Psoas muscle (tissue), 8 donors: ENCODE measurements at places on chromosomes 11 and 22.

GRCh38 chr11:87150936-87151335 is 113.2 kb downstream of the TMEM135 start:
- DNase-seq = no peak

- DNase-seq = no peak
These were observed 73.2 kb downstream of the CCDC81 start for GRCh38 chr11:86447763-86448480.

GRCh38 chr22:23221351-23221804 is 41.1 kb downstream of the BCR start:
- DNase-seq = no peak

GRCh38 chr11:32526760-32527159 is 56.9 kb upstream of the EIF3M start:
- DNase-seq = no peak

- no peak for DNase-seq
These were observed 25.7 kb downstream of the APOL5 start for GRCh38 chr22:35743326-35743860.

DNA sequence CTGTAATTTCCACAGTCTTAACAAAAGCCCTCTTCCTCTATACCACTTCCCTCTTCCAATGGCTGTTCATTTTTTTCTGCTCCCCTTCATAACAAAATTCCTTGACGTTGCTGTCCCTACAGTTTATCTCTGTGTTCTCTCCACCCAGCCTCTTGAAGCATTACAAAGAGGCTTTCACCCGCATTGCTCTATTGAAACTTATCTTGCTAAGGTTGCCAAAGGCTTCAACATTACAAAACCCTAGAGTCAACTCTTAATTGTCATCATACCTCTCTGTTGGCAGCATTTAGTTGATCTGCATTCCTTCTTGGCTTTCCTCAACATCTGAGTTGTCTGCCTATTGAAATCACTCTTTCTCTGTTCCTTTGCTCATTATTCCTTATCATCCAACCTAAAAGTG is 1055.7 kb downstream of the JRKL start:
- no peak for DNase-seq

DNA sequence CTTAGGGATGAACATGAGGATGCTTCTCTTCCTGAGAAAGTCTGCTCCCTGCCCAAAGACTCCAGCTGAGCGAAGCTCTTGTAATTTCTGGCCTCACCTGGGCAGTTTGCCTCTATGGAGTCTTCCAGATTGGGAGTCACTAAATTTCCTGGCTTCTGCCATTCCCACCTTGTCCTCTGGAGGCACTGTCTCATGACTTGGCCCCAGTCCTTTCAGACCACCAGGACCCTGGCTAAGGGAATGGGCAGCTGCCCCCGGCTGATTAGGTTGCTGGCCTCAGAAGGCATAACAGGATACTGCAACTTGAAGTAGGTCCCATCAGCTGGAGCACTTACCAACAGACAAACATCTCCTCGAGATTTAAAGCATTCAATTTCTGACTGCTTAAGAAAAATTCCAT is 128.1 kb upstream of the SPON1 start:
- no peak for DNase-seq

DNA sequence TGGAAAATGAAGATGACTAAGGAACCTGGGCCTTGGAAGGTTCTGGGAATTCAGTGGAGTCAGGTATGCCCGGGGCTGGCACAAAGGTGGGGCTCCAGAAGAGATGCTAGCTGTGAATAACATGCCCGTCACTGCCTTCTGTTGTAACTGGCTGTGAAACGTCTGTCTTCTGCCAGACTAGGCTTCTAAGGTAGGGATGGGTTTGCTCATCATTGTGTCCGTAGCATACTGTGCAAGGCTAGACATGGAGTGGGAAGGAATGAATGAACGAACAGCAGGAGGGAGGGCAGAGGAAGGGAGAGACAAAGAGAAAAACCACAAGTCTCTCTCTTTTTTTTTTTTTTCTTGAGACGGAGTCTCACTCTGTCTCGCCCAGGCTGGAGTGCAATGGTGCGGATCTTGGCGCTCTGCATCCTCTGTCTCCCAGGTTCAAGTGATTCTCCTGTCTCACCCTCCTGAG is 327.4 kb downstream of the MN1 start:
- DNase-seq = no peak

DNA sequence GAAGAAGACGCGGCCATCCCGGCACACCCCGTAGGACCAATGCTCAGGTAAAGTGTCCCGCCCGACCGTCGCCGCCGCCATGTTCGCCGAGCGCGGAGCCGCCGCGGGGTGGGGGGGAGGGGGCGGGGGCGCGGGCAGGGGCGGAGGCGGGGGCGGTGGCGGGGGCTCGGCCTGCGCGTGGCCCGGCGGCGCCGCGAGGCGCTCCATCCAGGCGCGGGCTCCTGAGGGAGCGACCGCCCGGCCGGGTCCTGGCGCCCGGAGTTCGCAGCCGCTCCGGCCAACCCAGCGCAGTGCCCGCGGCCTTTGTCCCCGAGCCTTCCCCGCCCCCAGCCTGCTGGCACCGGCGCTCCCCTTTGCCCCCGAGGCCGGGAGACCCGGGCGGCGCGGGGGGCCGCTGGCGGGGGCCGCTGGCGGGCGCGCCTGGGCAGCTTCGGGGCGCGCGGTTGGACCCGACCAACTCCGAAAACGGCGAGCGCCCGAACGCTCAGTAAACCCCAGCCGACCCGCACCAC is at the start of gene PLEKHA7:
TSS of gene PLEKHA7 (minus strand) at position 94 of the 512 bp plus-strand sequence. CDS start at position 81, 13 bp downstream.
- no peak for DNase-seq

- DNase-seq = no peak
These were observed 33.5 kb upstream of the TXNRD2 start for GRCh38 chr22:19974935-19975706.
